ENCODE measurements at places on chromosomes 16 and 17.

DNA sequence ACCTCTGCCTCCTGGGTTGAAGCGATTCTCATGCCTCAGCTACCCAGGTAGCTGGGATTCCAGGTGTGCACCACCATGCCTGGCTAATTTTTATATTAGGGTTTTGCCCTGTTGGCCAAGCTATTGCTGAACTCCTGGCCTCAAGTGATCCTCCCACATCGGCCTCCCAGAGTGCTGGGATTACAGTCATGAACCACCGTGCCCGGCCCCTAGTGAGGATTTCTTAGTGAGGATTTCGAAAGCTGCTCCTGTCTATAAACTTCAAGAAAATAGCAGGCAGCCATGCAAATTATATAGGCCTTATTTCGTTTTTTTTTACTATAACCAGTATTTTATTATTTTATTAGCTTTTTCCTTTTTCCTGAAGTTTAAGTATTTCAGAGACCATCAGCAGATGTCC, 41.6 kb downstream of the EPN2 start:
- no peak for DNase-seq

DNA sequence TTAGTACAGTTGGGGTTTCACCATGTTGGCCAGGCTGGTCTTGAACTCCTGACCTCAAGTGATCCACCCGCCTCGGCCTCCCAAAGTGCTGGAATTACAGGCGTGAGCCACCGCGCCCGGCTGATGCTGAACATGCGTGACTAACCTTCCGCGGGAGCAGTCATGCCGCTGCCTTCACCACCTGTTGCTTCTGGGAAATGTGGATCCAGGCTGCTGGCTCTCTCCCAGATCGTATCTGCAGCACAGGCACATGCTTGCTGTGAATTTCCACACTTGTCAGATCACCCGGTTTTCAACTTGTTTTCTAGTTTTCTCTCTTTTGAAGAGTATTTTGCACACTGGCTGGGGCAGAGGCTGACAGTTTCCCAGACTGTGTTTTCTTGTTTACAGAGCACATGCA, 97.9 kb downstream of the ADCY9 start:
- DNase-seq, result peak; percentile 34

GRCh38 chr16:70686376-70687101, 686 bp upstream of the MTSS2 start:
- no peak for DNase-seq

GRCh38 chr16:2854700-2855309, 3.2 kb downstream of the PRSS22 start:
- no peak for DNase-seq

DNA sequence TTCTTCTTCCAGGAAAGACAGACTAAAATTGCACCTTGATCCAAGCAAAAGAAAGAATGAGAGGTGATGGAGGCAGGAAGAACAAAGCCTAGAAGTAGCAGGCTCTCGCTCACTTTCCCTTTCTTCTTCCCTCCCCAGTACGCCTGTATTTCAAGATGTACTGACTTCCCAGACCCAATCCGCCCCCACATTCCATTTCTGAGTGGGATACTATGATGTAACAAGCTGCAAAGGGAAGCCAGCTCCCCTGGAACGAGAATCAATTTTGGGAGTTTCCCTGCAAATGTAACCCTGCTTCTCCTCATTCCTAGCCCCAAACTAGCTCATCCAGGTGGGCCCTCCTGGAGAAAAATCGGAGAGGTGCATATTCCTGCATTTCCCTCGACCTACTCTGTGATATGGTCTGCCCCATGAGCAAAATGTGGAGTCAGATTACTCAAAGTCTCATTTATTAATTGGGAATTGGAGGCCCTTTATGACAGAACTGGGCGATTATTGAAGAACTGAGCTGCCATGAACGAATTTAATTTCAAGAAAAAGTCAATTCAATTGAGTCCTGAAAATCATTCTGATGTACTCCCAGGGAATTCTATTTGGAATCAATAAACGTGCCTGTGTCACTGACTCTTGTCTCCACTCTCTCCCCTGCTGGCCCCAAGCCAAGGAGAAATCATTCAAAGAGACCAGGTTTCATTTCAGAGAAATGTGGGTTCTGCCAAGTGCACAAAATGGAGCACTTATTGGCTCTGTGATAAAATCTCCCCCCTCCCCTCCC, 398.9 kb downstream of the SHISA9 start:
- DNase-seq, result no peak

- peak; percentile 34 for DNase-seq
These were observed 151.1 kb upstream of the MAF start for GRCh38 chr16:79751471-79752184.

DNA sequence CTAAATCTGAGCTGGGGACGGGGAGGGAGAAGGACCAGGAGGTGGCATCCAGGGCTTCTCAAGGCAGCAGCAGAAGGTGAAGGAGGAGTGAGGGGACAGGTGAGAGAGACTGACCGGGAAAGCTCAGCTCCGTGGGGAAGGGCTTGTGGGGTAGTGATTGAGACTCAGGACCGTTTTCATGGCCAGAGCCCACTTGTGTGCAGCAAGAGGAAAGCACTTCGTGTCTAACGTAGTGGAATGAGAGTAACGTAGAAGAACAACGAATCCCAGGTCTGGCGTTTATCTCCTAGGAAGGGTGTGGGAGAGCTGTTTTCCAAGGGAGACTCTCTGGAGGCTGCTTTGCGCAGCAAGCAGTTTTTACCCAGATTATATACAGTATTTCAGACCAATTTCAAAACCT, 1.3 kb upstream of the CDH3 start:
- no peak for DNase-seq

DNA sequence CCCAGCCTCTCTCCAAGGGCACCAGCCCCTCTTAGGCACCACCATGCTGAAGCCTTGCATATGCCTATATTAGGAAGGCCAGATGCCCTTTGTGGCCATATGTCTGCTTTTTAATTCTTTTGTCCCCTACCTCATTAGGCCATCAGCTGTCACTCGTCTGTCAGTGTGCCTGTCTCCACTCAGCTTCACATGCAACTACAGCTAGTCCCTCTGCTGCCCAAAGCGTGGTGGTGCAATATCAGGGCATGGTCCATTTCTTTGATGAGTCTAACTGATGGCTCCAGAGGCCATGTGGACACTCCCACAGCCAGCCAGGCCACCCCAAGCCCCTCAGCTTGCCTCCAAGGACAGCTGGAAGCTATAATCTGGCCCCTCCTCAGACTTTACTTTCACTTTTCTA, 36.3 kb downstream of the MYO18A start:
- DNase-seq, result peak; percentile 64

DNA sequence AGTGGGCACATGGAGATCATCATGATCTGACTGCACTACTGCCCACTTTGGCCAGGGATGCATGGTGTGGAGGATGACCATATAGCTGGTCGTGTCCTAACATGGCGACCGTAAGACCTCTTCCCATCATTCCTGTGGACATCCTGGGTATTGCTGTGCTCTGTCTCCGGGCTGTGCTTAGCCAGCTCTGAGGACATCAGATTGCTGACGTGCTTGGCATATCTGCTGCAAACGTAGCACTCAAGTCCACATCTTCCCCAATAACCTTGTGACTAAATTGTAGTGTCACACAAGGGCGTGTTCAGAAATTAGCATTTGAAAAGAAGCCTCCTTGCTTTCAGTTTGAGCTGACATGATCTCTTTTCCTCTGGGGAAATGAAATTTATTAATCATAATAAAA, 373.2 kb downstream of the RBFOX1 start:
- no peak for DNase-seq

DNA sequence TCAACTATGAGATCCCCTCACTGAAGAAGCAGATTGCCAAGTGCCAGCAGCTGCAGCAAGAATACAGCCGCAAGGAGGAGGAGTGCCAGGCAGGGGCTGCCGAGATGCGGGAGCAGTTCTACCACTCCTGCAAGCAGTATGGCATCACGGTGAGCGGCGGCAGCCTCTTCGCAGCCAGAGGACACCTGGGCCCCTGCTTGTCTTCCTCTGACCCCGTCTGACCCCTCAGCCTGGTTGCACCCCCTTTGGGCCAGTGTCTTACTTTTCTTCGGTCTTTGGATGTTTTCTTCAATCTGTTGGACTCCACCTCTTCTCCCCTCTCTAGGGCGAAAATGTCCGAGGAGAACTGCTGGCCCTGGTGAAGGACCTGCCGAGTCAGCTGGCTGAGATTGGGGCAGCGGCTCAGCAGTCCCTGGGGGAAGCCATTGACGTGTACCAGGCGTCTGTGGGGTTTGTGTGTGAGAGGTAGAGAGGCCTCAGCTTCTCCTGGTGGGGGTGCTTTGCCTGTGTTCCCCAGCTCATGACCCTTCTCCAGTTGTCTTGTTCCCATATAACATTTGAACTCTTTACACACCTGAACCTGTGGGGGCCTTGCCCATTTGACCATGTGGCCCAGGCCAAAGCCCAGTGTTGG, 4.4 kb downstream of the CDK5RAP3 start:
- no peak for DNase-seq

GRCh38 chr17:41307647-41308046, 1.5 kb downstream of the KRTAP16-1 start:
- DNase-seq, result peak; percentile 20

DNA sequence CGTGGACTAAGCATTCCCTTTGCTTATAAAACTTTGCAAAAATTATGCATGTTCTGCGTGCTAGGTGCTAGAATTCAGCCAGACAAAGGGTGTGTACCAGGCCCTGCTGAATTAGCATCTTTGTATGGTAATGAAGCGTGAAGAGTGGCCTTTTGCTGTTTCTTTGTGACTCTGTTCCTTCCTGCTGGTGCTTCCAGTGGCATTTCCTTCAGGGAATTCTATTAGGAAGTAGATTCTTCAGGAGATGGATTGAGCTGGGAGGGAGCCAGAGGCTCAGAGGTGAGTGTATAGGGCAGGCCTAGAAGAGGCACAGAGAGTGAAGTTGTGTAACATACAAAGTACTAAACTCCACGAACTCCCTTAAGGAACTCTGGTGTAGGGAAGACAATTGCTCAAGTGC, 73.9 kb upstream of the ASIC2 start:
- DNase-seq, result no peak

DNA sequence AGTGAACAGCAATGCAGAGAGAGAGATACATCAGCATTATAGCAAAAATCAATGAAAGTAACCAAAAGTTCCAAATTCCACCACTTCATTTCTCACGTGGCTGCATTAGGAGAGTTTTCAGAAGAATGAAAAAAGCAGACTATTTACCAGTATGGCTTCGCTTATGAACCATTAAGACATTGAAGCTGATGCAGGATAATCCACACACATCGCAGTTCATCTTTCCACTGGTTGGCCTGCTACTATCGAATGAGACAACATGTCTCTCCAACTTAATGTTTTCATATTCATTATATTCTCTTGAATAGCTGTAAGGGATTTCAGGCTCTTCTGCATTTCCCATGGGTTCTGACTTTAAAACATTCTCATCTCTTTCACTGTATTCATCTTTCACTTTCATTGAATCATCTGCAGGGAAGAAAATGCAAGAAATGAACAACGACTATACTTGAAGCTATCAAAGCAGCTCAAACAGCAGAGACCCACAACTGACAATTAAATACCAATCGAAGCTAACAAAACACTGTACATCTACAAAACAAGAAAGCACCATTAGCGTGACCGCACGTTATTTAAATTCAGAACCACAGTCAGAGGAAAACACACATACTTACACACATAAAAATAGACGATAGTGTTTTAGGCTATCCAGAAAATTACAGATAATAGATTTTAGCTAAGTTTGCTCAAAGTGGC, 54.9 kb downstream of the GRB7 start:
- DNase-seq, result no peak

- no peak for DNase-seq
These were observed 5.8 kb downstream of the NEUROD2 start for GRCh38 chr17:39601758-39602532.

- DNase-seq, result no peak
These were observed 14.2 kb downstream of the GALK1 start for GRCh38 chr17:75750661-75751423.

GRCh38 chr16:83409347-83409746, 398.4 kb upstream of the HSBP1 start:
- no peak for DNase-seq

DNA sequence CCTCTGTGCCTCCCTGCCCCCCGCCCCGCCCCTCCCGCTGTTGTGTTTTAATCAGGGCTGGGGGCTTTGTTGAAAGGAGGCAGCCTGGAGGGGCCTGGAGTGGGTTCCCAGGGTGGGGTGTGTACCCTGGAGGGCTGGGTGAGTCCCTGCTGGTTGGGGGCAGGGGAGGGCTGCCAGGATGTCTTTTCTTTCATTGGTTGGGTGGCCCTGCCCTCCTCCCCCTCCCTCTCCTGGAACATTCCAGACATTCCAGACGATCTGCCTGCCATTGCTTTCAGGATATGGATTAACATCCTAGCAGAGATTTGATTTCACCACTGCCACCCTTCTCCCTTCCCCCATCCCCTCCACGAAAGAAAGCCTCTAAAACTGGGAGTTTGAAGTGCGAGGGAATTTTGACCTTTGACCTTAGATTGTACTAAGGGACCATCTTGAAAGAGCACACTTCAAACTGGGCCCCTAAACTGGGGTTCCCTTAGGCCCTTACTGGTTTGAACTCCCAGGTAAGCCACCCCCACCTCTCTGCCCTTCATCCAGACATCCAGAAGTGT, 25.3 kb downstream of the IGF2BP1 start:
- DNase-seq, result no peak

GRCh38 chr17:63356337-63356757, 89.8 kb downstream of the CYB561 start:
- no peak for DNase-seq

DNA sequence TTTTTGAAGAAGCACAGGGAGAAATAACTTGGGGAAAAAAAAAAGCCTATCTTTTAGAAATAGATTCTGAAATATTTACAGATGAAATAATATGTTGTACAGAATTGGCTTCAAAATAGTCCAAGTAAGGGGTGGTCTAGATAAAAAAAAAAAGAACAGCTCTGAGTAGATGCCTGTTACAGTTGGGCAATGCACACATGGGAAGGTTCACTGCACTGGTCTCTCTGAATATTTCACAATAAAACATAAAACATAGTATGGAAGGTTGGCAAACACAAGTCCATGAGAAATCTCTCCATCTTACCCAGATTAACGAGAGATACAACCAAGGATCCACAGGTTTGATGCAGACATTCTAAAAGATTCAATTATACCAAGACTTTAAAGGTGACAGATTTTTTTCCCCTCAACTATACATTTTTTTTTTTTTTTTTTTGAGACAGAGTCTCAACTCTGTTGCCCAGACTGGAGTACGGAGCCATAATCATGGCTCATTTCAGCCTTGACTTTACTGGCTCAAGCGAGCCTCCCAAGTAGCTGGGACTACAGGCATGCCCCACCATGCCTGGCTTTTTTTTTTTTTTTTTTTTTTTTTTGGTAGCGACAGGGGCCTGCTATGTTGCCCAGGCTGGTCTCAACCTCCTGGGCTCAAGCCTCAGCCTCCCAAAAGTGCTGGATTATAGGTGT, 58.0 kb downstream of the KANSL1 start:
- DNase-seq, result no peak

GRCh38 chr17:75064867-75065561, 18.0 kb downstream of the KCTD2 start:
- DNase-seq, result no peak

GRCh38 chr17:6098823-6099180, 28.6 kb downstream of the WSCD1 start:
- no peak for DNase-seq

All from Ammon's horn (tissue), 1 donor.